ENCODE measurements at places on chromosomes 3 and 15.

DNA sequence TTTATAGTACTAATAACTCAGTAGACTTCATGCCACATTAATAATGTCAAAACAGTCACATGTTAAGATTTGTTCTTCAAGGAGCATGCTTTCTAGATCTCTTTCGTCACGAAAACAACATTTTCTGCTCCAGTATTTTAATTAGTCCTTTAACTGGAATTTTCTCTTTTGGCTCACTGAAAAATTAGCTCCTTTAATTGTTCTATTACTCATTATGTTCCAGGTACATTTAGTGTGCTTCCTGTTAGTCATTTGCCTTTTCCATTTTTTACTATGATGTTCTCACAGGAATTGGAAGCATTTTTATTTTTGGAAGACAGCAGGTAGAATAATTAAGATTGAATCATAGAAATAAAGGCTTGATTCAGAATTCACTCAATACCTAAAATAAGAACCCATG is 111.2 kb downstream of the SLC9A9 start:
- DNase-seq: no peak

- no peak for DNase-seq
These were observed 7.9 kb downstream of the IREB2 start for GRCh38 chr15:78445875-78446274.

- no peak for DNase-seq
These were observed 14.3 kb downstream of the TPRG1 start for GRCh38 chr3:189186101-189186500.

GRCh38 chr15:70576276-70576675 is 187.1 kb downstream of the UACA start:
- no peak for DNase-seq

GRCh38 chr3:60017631-60018030 is 967.8 kb upstream of the CFAP20DC start:
- peak; percentile 60 for DNase-seq
